ENCODE measurements at places on chromosomes 3 and 15. TPM values are rescaled to one million over a fixed set of nuclear protein-coding genes. Genes with fewer than 3 reads are reported as not detected.

GRCh38 chr3:196677931-196678330 is 34.1 kb downstream of the CEP19 start:
- no peak for DNase-seq

GRCh38 chr3:128803307-128803706 is 76.1 kb upstream of the ACAD9 start:
- DNase-seq: no peak

- no peak for DNase-seq
These were observed 1256.5 kb downstream of the SI start for GRCh38 chr3:163821841-163822240.

DNA sequence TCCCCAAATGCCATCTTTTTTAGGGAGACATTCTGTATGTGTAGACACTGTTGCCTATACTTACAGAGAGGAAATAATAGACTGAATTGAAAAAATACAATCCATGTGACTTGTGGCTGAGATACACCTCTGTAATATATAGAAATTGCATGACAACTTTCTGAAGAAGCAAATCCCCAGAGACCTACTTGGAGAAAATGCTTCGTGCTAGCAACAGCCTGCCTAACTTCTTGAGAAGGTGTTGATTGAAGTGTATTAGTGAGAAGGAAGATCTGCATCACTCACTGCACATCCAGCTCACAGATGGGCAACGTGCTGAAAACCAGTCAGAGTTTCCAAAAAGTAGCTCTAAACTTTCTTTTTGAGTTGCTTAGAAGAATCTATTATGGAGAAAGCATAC is 404.1 kb downstream of the EPHB1 start:
- DNase-seq: no peak

The MAN2A2 gene
- 42.3 TPM for total RNA-seq

- DNase-seq: no peak
These were observed 45.0 kb downstream of the CLSTN2 start for GRCh38 chr3:139979991-139980390.

GRCh38 chr3:160319322-160319721 is 79.7 kb downstream of the IFT80 start:
- DNase-seq: no peak

- DNase-seq: no peak
These were observed 180.5 kb downstream of the MCTP2 start for GRCh38 chr15:94411846-94412245.

DNA sequence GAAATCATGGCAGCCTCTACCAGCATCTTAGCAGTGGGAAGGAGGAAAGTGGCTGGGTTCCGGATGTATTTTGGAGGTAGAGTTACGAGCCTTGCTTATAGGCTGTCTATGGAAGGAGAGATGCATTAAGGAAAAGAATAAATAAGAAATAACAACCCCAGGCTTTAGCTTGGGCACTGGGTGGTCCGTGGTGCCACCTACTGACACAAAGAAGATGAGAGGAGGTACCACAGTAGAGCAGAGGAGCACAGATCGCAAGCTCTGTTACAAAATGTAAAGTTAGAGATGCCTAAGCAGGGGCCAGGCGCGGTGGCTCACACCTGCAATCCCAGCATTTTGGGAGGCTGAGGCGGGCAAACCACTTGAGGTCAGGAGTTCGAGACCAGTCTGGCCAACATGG is 74.8 kb downstream of the TMEM39A start:
- no peak for DNase-seq

GRCh38 chr15:35000511-35000910 is 12.4 kb upstream of the ZNF770 start:
- no peak for DNase-seq

The SLC25A36 gene
- total RNA-seq: 78.8 TPM

- DNase-seq: no peak
These were observed 358.6 kb upstream of the KCNH8 start for GRCh38 chr3:18789734-18790133.

The FOXB1 gene
- not detected for total RNA-seq

The IQCF5 gene
- total RNA-seq: not detected

- DNase-seq: peak; percentile 77
These were observed 2.0 kb upstream of the CEMIP start for GRCh38 chr15:80777137-80777536.

DNA sequence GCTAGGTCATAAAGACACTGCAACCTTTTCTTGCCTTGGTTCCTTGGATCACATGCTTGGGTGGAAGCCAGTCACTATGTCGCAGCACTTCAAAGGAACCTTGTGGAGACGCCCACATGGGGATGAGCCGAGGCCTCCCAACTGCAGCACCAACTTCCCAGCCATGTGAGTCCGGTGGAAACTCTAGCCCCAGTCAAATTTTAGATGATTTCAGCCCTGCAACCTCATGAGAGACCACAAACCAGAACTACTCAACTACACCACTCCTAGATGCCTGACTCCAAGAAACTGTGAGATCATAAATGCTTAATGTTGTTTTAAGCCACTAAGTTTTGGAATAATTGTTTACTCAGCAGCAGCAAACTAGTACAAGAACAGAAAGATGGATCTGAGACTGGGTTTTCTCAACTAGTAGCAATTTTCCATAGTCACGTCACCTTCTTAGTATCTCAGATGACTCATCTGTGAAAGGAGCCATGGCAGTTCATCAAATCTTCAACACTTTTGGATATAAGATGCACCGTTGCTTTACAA is 86.5 kb downstream of the MB21D2 start:
- DNase-seq: no peak

The MITF gene
- 47.6 TPM for total RNA-seq

GRCh38 chr3:130929804-130930203 is 35.9 kb downstream of the ATP2C1 start:
- no peak for DNase-seq

GRCh38 chr3:132444383-132444782 is 27.1 kb downstream of the DNAJC13 start:
- no peak for DNase-seq

GRCh38 chr3:114504941-114505628 is 211.3 kb downstream of the TIGIT start:
- DNase-seq: no peak

GRCh38 chr3:148227534-148227933 is 470.2 kb upstream of the AGTR1 start:
- no peak for DNase-seq

- no peak for DNase-seq
These were observed 364.9 kb upstream of the RBMS3 start for GRCh38 chr3:28915741-28916500.

DNA sequence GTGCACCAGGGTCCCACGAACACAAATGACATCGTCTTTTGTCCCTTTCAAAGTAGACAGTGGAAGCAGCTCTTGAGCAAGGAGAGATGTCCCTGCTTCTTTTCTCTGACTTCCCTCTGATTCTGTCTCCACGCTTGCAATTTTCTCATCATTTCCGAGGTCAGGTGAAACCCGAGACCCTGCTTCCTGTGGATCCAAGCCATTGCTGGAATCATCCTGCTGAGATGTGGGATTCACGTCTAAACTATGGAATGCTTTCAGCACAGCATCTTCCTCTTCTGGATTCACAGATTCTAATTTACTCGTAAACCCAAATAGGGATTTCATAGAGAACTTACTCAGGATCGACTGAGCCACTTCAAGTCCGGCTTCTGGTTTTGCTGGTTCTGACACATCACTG is 127.1 kb downstream of the FMN1 start:
- no peak for DNase-seq

DNA sequence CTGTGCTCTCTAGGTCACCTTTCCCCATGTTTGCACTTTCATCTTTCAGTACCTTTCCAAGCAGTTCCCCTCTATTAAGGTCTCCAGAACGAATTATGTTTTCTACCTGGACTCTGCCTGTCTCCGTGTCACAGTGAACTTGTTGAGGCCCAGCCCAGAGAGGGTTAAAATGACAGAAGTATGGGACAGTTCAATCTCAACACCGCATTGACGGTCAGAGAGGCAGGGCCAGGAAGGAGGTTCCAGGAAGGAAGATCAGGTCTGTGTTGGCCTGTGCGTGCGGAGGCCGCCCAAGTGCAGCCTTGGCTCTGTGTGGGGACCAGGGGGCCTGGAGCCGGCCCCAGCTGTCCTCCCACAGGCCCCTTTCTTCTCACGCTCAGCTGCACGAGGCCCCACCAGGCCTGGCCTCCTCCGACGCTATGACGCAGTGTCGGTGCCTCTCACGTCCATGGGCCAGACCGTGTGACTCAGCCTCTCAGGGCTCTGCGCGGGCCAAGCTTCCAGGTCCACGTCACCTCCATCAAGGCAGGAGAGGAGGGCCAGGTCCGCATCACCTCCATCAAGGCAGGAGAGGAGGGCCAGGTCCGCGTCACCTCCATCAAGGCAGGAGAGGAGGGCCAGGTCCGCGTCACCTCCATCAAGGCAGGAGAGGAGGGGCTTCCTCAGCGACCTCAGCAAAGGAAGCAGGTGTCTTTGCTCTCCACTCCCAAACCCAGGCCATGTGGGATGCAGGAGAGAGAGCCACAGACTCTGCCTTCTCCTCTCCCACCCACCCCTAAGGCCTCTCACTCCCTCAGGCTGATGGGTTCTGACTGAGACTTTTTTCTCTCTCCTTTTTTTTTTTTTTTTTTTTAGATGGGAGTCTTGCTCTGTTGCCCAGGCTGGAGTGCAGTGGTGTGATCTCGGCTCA is 83.1 kb downstream of the CPN2 start:
- DNase-seq: peak; percentile 92

DNA sequence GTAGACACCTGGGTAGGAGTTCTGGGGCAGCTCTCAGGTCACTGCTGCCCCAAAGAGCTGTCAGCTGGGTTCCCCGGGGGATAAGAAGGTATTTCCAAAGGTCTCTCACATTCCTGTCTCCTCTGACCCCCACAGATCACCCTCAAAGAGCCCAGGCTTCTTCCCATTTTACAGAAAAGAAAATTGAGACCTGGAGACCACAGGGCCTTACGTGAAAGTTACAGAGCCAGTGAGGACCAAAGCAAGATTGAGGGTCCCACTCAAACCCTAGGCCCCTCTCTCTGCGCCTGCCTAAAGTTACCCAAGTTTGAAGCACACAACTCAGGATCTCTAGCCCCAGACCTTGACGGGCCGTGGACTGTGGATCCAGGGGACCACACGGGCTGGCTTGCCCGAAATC is 3.9 kb upstream of the ATP2B2 start:
- DNase-seq: no peak

DNA sequence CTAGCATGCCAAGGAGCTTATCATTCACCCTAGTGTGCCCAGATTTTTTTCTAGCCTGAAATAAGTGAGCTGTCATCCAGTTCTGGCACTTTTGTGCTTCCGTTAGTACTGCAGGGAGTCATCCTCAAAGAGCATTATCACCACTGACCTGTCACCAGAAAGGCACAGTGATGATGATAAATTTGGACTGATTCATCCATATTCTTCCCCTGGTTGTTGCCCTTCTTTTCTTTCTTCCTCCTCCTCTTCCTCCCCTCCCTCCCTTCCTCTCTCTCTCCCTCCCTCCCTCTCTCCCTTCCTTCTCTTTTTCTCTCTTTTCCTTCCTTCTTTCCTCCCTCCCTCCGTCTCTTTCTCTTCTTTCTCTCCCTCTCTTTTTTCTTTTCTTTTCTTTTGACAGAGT is 21.3 kb downstream of the SLC35G2 start:
- no peak for DNase-seq

The RBSN gene
- 22.2 TPM for total RNA-seq

DNA sequence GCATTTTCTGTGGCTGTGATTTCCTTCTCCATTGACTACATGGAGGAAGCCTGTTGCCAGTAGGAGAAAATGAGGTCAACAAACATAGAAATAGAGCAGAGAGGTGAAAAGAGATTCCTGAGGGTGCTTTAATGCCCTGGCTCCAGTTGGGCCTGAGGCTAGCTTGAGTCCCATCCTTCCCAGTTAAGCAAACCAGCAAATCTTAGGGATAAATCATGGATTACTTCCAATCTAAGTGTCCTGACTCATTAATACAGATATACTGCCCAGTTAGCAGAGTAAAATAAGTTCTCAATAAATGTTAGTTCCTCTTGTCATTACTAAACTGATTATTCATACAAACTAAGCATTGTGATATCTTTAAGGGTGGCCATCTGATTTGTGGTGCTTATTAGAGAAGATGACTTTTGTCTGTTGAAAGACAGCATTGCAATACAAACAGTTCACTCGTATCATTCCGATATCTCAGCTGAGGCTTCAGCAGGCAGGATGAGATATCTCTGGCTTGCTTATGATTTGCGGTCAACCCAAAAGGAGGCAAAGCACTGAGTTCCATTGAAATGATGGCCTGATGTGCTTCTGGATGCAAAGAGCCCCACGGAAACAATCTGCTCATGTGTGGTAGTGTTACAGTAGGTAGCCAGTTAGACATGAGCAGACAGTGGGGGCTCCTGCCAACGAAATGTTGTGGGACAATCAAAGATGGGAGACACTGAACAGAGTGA is 6.6 kb upstream of the STARD5 start:
- no peak for DNase-seq

DNA sequence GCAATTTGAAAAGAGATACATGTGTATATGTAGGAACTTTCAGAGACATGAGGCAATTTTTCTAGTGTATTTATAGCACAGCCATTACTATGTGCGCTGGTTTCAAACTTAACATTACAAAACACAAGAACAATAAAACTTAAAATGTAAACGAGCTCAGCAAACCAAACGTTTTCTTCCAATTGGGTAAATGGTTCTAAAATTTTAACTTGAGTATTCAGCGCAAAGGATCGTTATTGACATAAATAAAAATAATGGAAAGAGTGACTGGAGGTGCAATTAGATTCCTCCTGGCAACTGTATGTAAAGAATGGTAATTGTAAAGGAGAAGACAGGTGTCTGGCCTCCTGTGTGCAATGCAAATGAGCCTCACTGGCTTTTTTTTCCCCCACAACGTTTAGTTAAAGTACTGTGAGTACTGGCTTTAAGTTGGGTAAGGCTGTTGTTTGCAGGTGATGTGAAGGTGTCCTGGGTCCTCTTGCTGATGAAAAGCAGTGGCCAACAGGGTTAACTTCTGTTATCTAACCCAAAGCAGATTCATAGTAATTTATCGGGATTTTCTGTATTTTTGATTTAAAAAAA is 14.1 kb upstream of the GADL1 start:
- no peak for DNase-seq

The KBTBD8 gene
- 6.9 TPM for total RNA-seq

GRCh38 chr3:48320996-48321395 is 12.5 kb downstream of the SPINK8 start:
- no peak for DNase-seq

DNA sequence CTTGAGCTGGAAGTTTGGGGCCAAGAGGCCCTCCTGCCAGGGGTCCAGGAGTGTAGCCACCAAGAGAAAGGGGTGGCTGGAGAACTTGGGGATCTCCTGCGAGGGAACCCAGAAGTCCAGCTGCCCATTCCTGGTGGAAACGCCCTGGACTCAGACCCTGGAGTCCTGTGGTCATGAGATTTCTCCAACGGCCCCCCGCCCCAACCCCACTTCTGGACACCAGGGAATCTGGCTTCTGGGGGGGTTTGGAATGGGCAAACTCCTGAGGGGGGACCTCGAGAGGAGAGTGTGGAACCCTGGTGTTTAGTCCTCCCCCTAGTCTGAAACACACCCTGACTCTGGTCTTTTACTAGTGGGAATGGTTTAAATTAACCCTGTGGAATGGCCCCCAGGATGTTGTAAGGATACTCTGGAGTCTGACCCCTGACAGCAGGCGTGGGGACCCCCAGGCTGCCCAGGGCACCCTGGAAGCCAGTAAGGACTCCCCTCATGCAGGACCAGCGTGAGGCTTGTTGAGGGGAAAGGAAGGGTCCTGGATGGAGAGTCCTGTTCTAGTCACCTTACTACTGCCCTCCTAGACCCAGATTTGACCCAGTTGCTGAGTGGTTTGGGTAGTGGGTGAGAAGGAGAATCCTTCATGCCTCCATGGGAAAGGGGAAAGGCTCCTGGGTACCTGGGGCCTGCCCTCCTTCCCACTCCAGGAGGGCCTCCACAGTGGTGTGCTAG is 540 bp downstream of the KLHDC8B start:
- DNase-seq: peak; percentile 59

GRCh38 chr3:114081037-114081436 is 24.5 kb downstream of the QTRT2 start:
- no peak for DNase-seq

The TRH gene
- total RNA-seq: 0.55 TPM

The RFT1 gene
- total RNA-seq: 6.2 TPM
